ENCODE measurements at places on chromosomes 3 and 15.

GRCh38 chr3:31321620-31322019 is 211.1 kb upstream of the STT3B start:
- no peak for DNase-seq

DNA sequence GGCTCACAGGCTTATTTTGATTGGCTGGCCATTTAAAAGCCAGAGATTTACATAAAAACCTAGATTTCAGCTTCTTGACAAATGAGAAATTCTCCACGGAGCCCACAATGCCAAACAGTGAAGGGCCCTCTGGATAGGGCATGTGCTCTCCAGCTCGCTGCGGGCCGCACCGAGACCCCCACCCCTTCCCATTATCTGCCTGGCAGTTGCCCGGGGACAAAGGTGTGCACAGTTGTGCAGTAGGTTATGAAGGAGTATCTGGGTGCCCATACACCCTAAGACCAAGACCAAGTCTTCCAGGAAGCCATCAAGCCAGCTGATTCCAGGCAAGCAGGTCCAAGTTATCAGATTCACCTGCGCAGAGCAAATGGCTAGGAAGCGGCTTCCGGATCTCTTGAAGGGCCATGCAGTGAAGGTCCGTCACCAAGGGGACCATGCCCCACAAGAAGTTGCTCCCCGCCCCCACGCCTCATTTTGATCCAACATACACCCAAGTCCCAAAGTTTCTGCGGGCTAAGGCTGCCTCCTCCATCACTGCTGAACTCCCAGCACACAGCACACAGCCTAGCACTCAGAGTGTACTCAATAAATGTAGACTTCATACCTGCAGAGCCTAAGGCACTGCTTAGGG is 1.3 kb downstream of the MRPS25 start:
- DNase-seq = no peak

DNA sequence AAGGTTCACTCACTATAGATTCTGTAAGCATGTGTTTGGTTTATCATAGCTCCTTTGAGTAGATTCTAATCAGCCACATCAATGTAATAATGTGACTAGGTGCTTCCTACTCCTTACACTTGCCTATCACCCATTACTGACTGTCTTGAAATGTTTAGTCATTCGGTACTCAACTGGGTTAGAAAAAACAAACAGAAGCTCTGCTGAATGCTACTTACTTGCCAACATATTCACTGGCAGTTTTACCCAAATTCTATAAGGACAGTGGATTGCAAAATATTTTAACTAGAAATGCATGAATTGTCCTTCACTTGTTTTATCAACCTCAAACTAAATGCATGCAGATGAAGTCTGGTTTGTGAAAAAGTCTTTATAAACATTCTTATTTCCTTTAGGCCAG is 352.1 kb upstream of the ALCAM start:
- DNase-seq = peak; percentile 9

DNA sequence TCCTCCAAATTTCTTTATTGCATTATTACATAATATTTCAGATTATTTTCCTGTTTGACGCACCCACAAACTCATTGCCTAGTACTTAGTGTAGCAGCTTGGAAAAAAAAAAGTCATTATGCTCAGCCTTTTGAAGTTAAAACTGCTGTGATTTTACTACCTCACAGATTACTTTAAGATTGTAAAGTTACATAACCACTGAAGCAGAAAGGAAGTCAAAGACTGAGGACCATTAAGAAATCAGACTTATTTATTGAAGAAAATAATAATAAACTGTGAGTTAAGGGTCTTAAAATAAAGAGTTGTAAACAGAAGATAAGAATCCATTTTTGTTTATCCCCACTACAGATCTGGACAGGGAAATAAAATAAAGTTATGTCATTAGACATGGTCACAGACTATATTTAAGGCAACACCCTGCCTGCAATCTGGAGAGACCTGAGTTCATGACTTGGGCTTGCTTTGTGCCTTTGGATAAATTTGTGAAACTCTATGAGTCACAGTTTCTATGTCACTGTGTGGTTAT is 212.1 kb upstream of the ROBO2 start:
- no peak for DNase-seq

DNA sequence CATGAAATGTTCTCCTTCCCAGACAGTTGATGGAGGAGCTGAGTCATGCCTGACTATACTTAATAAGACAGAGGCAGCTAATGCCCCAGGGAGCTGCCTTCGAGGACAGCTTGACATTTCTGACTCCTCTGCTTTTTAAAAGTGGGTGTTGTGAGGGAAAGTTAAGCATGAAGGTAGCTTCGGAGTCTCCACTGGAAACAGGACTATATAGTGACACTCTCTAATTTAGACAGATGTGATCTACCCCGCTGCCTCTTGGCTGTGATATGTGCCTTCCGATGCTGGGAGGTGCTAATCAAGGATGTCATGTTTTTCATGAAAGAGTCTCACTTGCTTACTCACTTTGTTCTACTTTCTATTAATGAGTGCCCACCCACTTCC is 72.7 kb downstream of the IL1RAP start:
- peak; percentile 93 for DNase-seq

Measured in bronchial epithelial cell (primary cell).